ENCODE measurements at places on chromosomes 5 and 9.
A peak's percentile ranks its signal among the peaks of the same experiment; 100 is the strongest.

- no peak for DNase-seq
Measured at GRCh38 chr5:115850744-115851416, 9.1 kb downstream of the AP3S1 start.

GRCh38 chr5:67289763-67290521 lies 93.3 kb upstream of the CD180 start:
- DNase-seq: no peak

- DNase-seq: no peak
Measured at GRCh38 chr5:127938746-127939145, 144.8 kb upstream of the SLC12A2 start.

- no peak for DNase-seq
Measured at GRCh38 chr5:159095866-159096242, 3.9 kb downstream of the EBF1 start.

- DNase-seq: no peak
Measured at GRCh38 chr5:2960294-2960693, 208.8 kb upstream of the IRX2 start.

DNA sequence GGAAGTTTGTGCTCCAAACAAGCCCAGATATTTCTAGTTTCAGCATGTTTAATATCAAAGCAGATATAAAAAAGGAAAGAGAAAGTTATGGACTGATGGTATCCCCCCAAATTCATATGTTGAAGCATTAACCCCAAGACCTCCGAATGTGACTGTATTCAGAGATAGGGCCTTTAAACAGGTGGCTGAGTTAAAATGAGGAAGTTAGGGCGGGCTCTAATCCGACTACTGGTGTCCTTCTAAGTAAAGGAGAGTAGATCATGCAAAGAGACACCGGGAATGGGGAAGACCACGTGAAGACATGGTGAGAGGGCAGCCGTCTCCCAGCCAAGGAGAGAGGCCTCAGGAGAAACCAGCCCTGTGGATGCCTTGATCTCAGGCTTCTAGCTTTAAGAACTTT lies 324.1 kb upstream of the KIF2A start:
- no peak for DNase-seq

GRCh38 chr5:144028058-144028457 lies 142.4 kb downstream of the YIPF5 start:
- DNase-seq: no peak

- DNase-seq: peak; percentile 48
Measured at GRCh38 chr5:41856644-41857491, 13.4 kb downstream of the OXCT1 start.

DNA sequence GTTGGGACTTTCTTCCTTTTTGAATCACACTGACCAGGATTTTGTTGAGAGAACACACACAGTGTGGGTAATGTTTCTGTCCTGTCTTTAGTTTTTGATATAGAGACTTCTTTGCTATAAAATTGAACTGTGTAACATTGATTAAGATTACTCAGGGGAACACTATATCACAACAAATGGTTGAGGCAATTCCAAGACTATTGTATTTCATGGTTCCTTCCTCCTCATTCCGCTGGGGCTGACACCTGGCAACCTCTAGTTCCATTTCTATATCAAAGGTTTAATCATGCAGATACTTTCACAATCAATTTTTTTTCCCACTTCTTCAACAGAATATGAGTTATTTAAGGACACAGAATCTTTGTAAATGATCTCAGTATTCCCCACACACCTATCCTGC lies 182.2 kb downstream of the TAF11L14 start:
- DNase-seq: no peak

GRCh38 chr5:88846434-88846833 lies 36.5 kb downstream of the MEF2C start:
- DNase-seq: no peak

DNA sequence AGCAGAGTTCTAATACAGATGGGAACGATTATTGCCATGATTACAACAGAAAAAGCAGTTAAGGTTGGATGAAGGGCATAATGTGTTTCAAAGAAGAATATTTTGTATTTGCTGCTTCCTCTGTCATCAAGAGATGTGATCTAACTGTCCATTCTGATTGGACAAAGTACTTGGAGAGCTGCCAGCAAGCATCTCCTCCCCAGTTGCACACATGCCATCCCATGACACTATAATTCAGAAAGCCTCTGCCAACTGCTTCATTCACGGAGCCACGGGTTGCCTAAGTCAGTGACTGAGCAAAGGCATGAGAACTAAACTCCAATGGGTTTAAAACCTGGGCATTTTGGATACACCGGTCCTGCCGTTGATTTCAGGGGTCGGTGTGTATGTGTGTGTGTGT lies 253.8 kb downstream of the CRB2 start:
- DNase-seq: no peak
